GM20000 (cell line): ENCODE measurements at places on chromosomes 7 and 10.

DNA sequence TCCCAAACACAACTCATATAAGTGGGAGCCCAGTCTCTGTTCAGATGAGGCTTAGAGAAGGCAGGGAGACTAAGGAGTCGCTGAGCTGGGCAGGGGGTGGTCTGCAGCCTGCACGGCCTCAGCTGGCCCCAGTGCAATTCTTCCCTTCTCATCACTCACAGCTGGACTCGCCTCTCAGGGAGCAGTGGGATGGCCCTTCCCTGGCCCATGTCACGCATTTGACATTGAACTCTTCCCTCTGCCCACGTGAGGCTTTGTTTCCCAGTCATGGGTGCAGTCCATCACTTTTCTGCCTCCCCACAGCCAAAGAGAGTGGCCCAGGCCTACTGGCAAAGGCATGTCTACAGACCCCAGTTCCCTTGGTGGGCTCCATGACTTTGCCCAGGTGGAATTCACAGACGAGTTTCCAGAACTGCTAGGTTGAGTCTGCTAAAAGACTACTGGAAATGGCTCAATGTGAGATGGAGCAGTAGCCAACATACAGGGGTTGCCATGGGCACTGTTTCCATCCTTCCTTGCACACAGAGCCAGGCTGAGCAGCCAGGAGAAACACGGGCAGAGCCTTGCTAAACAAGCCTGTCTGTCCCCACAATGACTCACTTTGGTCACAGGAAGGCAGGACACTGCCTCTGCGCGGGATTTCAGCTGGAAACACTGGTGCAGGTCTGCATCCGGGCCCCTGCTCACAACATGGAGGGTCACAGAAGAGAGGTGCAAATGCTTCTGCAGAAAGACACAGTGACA, 90.1 kb downstream of the OAT start:
- no peak for DNase-seq

DNA sequence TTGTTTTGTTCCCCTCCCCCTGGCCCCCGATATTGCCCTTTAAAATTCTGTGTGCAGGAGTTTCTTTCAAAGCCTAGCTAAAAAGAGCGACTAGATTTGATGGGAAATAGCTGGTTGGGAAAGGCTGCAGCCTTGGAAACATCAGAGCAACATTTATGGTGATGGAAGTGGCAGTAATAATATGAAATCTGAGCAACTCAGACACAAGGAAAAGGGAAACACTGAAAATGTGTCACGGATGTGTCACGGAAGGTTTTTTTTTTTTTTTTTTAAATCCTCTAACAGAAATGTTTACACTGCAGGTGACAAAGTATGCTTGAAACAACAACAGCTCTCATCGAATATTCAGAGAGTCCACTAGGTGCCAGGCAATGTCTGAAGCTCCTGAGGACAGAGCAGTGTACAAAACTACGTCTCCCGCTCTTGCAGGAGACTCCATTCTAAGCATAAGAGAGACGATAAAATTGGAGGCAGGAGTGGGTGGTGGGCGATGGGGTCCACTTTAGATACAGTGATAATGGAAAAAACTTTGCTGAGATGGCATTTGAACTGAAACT, 143.0 kb downstream of the RSU1 start:
- DNase-seq: no peak

DNA sequence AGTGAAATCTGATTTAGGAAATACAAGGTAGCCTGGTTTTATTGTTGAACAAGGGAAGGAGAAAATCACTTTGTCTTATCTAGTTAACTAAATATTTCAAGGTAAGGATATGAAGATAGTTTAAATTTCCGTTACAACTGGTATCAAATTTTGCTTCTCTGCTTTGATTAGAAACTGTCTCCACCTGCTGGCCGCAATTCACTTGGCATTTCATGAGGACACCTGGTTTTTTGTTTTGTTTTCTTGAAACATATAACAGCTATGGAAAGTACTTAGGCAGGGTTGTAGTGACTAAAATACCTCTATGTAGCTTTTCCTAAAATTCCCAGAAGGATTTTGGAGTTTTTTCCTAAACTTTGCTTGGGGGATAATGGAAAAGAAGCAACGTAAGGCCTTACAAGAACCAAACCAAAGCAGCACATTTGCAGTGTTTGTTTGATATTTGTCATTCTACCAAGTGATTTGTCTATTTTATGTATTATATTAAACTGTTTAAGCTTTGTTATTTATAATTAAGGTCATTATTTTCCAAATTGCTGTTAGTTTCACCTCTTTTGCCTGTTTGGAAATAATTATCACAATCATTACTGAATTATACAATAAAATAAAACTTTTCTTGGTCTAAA, 73.6 kb downstream of the AHCYL2 start:
- DNase-seq: peak; percentile 45

DNA sequence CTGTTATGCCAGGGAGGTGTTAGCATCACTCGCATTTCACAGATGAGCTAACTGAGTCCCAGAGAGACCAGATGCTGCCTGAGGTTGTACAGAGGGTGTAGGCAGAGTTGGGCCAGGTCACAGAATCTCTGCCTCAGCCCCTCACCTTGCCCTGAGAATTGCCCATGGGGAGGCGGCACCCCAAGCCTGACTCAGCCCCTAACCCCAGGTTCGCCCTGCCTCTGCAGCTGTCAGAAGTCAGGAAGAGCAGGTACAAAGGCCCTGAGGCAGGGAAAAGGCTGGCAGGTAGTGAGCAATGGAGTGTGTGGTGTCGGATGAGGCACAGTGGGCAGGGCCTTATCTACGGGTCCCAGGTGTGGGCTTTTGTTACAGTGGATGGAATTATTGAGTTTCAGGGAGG, 79.4 kb downstream of the MYL10 start:
- DNase-seq: no peak

- DNase-seq: no peak
Measured at GRCh38 chr7:148828965-148829364, 55.1 kb downstream of the EZH2 start.

DNA sequence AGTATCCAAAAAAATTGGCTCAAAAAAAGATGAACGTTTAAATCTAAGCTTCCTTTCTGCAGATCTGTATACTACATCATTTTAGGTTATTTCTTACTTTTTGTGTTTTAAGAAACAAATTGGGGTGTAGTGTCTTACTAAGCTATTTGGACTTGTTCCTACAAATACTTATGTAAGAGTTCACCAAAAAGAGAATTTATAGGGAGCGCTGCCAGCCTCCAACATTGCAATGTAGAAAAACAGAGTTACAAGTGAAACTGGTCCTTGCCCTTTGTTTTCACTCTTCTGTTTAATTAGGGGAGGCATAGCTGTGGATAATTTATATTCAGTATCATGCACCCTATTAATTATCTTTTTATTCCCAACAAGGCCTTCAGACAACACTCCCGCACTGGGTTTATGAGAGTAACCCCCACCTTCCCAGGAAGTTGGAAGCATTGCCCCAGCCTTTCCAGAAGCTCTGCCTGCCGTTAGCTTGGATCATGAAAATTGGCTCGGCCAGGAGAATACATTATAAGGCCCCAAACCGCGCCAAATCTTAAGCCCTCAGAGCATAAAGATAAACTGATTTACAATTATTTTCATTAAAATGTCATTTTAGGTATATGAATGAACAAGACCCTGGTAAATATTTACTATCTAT, 261.8 kb upstream of the KLF6 start:
- no peak for DNase-seq

GRCh38 chr10:30412901-30413300, 21.1 kb upstream of the MAP3K8 start:
- no peak for DNase-seq

DNA sequence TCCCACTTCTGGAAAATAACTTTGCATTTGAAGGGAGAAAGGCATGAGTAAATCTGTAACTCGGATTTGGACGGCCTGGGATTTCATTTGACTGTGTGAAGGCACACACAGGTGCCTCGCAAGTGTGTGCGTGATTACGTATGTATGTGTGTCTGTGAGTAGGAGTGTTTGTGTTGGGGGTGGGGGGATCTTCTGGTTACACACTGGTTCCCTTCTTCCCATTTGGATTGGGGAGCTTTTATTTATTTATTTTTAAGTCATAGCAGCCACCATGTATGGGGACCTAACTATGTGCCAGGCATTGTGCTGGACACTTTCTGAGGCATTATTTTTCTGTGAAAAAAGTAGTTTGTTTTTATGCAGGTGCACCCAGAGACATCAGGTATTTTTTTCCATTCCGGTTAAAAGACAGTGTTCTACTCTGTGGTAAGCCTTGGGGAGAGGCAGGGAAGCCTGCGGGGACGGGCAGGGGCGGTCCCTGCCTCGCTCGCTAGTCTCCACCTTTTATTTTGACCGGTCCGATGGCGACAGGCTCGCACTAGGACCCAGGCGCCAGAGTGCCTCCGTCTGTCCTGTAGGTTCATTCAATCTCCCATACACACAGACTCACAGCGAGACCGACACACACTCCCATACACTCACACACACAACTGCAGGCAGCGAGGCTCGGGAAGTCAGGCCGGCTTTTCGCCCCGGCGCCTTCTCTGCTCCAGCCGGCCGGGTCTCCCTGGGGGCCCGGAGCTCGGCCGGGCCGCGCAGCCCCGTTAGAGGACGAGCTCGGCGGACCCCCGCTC, at the start of gene MXI1:
Gene MXI1, plus strand, starts transcription at position 595 of the 794 bp plus-strand sequence. CDS start 204 bp downstream, outside the sequence.
- DNase-seq: peak; percentile 83

- no peak for DNase-seq
Measured at GRCh38 chr10:8065651-8066050, 11.2 kb downstream of the GATA3 start.

DNA sequence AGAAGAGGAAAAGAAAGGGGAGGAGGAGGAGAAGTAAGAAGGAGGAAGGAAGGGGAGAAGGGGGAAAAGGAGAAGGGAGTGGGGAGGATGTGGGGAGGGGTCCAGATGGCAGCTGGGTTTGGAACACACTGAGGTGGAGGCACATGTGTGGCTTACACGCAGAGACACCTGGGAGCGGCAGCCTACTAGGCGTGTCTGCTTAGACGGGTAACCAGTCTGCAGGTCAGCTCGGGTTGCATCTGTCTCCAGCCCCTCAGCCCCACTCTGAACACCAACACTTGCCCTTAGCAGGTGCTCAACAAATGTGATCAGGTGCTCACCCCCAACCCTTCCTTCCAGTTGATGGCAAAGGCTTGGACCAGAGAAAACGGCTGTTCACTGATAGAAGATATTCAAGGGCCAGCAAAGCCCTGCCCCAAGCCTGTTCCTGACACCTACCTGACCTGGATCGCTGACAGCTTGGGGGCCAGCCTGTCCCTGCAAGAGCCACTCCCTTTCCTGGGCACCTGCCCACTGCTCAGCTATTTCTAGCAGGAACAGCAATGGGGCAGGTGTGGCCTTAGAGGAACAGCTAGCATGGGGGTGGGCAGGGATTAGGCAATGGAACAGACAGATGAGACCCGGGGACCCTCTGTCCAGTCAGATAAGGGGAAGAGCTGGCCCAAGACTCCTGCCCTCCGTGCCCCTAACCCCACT, 70.5 kb downstream of the SH3PXD2A start:
- no peak for DNase-seq

- DNase-seq: no peak
Measured at GRCh38 chr10:7205656-7206055, 205.2 kb downstream of the SFMBT2 start.

DNA sequence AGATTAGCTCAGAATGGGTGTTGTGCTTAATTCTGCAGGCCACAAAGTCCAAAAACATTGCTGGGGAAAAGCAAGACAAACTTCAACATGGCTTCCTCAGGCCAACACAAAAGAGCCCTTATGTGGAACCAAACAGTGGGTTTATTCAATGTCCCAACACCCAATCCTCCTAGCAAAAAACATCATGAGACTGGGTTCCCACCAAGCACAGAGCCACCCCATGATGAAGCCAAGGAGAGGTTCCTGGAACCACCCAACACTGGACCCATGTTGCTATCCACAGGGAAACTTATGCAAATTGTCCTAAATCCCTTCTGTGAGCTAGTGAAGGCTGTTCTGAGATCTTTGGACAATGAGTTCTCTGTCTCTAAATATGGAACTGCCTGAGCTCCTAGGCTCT, 24.0 kb downstream of the SLC25A13 start:
- DNase-seq: no peak

DNA sequence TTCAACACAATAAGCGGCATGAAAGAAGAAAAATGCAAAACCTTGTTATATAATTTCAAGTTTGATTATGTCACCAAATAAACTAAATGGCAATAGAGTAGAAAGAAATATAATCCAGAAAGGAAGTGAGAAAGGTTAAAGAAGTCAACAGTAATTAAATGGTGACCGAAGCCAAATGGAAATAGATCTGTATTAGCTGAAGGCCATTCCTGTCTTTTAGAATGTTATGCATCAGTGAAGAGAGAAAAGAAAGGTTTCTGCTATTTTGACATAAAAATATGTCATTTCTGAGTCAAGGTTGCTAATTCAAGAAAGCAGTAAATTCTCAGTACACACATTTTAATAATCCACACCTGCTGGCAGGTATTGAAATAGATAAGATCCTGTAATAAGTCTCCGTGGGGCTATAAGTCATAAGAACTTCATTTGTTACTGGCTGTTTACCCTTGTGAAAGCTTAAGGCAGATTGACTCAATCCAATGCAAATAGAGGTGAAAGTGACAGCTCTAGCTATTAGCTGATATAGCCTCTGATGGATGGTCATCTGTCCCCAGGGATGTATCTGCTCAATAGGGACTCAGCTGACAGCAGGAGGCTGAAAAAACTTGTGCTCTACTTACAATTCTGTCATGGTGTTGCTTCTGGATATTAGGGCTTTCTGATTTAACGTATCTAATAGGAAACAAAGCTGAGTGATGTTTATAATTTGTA, 152.1 kb downstream of the FZD1 start:
- DNase-seq: no peak

GRCh38 chr10:25059990-25060389, 43.6 kb downstream of the THNSL1 start:
- DNase-seq: no peak

GRCh38 chr10:26540601-26541000, 102.5 kb downstream of the APBB1IP start:
- DNase-seq: peak; percentile 70

DNA sequence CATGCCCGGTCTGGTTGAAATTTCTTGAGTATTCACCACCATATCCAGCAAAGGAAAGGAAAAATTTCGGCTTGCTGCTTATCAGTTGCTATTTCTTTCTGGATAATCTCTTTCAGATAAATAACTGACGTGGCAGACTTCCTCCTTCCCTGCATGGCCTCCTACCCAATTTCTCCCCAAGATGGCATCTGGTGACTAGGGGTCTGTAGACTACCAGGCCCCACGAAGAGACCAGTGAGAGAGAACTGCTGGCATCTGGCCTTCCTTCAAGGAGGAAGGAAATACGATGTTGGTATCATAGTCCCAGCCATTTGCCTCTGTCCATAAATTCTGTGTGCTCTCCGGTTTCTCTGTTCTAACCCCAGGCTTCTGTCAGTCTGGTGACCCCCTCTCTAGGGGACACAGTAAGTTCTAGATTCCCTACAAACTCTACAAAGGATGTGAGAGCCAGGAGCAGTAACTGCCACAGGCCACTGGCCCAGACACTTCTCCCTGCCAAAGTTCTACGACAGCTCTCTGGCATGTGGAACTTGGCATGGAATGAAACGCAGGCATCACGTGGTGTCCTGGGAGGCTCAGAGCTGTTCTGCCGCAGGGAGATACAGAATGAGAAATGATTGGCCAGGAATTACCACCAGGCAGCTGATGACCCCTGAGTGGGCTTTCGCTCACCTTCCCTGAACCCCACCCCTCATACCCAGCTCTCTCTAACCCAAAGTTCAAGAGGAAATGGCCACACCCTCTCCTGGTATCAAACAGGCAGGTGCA, 30.0 kb upstream of the MSRB2 start:
- no peak for DNase-seq
